Fibroblast of skin of left quadriceps (primary cell): ENCODE measurements at places on chromosomes 4 and X.

GRCh38 chrX:81304563-81304962, 102.7 kb downstream of the SH3BGRL start:
- DNase-seq = no peak

GRCh38 chr4:55272589-55272988, 73.5 kb upstream of the SRD5A3 start:
- no peak for DNase-seq

GRCh38 chrX:112614640-112615039, 65.1 kb downstream of the LHFPL1 start:
- DNase-seq = no peak

GRCh38 chr4:147371661-147372060, 109.2 kb upstream of the EDNRA start:
- DNase-seq = no peak

- DNase-seq = peak; percentile 52
Observed at GRCh38 chrX:65644621-65645289, 22.7 kb upstream of the MSN start.

DNA sequence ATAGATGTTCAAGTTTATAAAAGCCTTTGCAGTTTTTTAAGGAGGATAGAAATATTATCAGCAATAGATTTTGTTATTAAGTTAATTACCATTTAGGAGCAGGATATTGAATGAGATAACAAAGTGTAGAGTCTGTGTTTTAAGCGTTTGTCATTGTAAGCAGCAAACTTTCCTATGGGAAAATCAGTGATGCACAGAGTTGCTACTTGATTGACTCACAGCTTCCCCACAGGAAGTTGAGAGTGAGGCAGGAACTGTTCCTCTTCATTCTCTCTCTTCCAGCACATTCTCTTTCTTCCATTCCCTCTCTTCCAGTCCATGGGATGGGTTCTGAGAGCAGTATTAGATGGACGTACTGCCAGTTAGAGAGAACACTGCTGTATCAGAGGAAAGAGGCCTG, 867.7 kb upstream of the AGA start:
- DNase-seq = no peak

GRCh38 chr4:146032234-146032860, 93.7 kb upstream of the ZNF827 start:
- no peak for DNase-seq

DNA sequence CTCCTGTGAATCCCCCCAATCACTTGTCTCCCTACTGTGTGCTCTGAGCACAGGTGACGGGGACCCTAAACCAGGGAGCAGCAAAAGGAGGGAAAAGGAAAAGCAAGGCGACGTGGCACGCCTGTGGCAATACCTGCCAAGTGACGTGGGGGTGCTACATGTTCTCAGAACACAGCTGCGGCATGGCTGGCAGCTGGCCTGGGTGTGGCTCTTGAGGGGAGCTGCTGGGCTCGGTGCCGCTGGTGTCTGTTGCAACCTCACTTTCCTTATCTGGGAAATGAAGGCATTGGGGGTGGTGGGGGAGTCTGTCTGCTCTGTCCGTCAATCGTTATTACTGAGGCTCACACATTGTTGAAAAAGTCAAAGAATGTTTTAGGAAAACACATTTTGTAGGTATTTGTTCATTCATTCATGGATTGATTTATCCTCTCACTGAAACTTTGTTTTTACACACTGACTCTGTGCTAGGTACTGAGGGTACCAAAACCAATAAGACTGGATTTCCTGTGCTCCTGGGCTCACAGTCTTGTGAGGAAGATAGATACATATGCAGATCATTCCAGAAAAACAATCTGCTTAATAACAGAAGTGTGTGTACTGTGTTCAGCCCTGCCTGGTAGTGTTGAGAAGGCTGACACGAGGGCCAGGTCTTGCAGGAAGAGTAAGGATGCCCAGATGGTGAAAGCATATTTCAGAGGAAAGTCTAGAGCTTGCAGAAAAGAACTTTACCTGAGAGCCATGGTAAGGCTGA, 217.6 kb downstream of the PTTG2 start:
- no peak for DNase-seq

DNA sequence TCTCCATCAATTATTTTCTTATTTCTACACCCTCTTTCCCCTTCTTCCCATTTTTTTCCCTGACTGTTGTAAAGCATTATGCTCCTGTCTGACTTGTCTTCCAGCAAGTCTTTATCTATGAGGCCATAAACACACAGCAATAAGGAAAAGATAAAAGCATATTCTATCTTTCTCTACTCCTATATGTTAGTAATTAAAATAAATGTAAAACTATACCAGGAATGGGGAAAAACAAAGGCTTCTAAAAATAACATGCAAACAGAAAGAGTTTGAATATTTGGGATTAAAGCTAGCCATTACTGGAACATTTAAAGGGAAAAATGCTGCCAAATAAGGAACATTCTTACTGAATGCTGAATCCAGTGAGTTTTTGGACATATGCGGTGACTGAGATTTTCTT, 471.7 kb upstream of the HS3ST1 start:
- no peak for DNase-seq

- DNase-seq = no peak
Observed at GRCh38 chr4:15526924-15527592, 57.4 kb downstream of the CC2D2A start.
